ENCODE measurements at places on chromosomes 3 and 15.

DNA sequence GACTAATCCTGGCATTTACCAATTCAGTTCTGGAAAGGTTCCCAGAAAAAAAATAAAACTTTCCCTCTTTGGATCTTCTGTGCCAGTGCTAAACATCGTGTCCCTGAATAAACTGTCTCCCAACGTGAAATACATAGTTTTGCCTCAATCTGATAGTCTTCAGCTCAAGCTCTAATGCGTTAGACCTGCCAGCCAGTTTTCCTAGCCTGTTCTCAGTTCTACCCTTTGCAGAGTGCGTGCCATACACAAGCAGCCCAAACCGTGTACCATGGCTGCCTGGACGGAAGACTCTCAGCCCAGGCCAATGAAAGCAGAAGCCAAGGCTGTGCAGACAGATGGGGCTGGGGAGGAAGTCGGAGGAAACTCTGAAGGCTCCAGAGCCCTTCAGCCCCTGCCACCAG, 11.4 kb upstream of the OCA2 start:
- peak; percentile 45 for DNase-seq

DNA sequence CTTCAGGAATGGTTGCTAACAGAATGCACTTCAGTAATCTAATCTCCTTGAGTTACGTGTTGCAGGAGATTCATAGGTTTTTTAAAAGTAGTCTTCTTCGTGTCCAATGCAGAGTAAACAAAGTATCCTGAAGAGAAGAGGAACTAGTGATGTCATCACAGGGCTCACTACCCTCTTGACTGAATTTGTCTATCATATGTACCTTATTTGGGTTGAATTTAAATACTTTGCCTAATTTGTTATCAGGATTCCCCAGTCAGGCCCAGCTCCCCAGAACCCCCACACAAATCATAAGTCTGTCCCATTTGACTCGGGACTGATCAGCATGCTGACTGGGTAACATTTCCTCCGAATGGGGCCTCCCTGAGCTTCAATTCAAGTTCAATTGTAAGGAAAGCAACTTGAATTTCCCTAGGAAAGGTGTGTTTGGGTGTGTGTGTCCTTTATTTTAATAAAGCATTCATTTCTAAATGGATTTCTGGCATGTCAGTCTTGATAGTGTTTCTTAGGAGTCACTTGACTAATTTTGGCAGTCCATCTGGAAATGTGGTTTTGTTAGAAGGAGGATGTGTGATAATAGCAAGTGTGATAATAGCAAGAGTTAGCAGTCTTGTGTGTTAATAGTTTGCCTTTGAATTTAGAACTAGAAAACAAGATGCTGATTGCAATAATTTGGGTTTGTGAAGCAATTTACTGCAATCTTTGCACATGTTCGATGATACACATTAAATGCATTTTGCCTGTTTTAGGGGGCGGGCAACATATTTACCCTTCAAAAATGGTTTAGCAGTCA, 21.9 kb downstream of the OXNAD1 start:
- DNase-seq: no peak

DNA sequence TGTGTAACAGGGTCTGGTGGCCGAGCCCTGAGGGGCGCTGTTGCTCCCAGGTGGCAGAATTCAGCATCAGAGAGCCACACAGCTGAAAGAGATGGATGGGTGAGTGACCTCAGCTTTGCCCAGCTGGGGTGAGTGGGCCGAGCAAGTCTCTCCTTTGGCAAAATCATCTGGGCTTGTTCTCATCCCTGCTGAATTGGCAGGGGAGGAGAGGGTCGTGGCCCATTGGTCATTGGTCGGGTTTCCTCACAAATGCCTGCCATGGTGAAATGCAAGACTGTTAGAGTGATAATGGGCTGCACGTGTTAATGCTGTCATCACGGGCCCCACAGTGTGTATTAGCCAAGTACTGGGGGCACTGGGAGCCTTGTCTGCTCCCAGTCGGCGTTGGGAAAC, 15.9 kb downstream of the ABHD2 start:
- DNase-seq: no peak

DNA sequence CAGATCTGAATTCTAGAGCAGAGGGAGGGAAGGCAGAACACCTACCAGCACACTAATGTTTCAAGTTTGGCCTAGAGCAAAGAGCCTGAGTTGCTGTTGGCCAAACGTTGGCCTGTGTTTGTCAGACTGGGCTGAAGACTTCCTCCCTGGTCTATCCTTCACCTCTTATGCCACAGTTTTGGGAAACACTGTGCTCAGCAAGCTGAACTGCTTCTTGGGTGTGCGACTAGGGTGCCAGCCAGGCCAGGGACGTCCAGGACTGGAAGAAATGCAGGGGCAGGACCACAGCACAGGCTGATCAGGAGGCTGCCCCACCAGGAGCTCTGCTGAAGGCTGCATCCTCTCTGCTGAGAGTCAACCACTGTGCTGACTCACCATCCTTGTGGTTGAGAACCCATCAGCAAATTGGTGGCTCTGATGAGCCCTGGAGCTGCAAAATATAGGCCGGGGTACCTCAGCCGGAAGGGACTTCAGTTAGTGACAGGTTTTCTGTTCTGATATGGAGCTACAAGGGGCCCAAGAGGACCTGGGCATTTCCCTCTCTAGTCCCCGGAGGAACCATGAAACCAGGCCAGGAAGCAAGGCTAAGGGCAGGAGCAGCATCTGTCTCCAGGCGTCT, 131.6 kb upstream of the RASGRP1 start:
- DNase-seq: no peak

- DNase-seq: peak; percentile 12
These were observed 249.9 kb downstream of the ROBO1 start for GRCh38 chr3:79517766-79518413.
